Mesenteric fat pad (tissue), 1 donor: ENCODE measurements at places on chromosomes 4 and X.

- no peak for DNase-seq
Observed at GRCh38 chr4:88737307-88737941, 39.8 kb upstream of the NAP1L5 start.

DNA sequence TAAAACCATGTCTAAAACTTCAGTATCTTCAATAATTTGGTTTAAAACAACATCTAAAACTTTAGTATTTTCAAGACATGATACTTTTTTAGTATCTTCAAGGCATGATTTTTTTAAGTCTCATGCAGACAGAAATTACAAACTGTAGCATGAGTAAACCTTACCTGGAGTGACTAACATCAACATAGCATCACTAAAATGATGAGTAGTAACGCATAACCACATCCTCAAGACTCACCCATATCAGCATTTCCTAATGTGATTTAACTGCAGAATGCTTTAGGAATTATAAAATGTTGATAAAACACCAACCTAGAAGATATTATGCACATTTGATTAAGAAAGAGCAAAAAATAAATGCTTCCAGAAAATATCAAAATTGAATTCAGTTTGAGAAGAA, 19.7 kb upstream of the EDNRA start:
- no peak for DNase-seq

DNA sequence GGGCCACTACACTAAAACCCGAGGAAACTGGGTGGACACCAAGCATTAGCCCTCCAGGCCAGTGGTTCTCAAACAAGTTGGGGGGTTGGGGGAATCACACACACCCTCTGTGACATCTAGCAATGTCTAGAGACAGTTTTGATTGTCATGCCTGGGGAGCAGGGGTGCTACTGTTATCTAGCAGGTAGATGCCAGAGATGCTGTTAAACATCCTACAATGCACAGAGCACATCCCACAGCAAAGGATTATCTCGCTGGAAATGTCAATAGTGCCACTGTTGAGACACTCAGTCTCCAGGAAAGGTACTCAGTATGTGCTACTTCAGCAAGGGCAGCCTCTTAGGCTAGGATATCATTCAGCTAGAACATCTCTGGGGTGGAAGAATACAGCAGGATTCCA, 1.3 kb downstream of the SMC1A start:
- no peak for DNase-seq

- no peak for DNase-seq
Observed at GRCh38 chr4:145279122-145279960, 99.0 kb upstream of the OTUD4 start.

- no peak for DNase-seq
Observed at GRCh38 chrX:134664202-134664601, 5.9 kb upstream of the PLAC1 start.

DNA sequence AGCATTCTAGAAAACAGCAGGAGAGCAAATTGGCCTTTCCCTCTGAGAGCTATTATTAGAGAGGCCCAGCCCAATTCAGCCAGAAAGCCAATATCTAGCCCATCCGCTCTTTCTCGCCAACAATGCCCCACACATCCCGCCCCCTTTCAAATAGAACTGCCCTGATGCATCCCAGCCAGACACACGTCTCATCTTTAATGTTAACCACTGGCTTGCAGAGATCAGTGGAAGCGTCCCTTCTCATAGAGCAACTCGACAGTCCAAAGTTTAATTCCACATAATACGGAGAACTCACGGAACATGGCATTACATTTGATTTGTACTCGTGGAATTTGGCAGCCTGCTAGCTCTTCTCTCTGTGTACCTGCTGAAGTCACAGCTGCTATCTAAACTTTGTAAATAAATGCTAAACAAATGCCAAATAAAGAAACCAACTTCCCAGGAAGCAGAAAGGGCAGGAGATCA, 304.4 kb downstream of the DHX15 start:
- no peak for DNase-seq

DNA sequence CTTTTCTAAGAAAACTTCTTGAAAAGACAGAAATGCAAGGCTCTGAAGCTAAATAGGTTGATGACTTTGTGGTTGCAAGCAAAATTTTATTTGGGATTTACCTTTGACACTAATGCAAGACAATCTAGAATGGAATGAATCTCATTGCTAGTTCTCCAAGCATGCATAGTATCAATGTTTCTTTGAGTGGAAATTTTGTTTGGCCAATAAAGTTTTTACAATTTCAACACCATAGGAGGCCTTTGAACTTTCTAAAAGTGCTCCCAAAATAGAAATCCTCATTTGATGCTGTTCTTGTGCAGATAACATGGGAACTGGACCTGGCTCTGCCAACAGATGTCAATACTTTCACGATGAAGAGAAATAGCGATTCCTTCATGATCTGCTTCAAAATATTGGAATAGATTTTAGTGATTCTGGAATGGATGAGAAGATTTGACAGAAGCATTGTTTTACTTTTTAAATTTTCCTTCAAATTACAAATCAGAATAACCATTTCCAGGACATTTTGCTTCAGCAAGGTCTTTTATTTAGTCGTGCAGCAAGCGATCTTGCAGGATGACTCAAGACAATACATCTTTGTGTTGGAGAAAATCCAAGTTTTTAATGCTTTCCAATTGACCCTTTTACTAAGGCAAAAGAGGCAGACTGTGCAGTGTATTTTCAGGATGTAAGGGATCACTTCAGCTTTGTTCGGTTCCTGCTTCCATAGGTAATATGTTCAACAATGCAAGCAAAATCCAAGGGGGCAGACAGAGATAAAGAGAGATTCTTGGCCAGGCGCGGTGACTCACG, 51.7 kb upstream of the OTUD4 start:
- DNase-seq: no peak

DNA sequence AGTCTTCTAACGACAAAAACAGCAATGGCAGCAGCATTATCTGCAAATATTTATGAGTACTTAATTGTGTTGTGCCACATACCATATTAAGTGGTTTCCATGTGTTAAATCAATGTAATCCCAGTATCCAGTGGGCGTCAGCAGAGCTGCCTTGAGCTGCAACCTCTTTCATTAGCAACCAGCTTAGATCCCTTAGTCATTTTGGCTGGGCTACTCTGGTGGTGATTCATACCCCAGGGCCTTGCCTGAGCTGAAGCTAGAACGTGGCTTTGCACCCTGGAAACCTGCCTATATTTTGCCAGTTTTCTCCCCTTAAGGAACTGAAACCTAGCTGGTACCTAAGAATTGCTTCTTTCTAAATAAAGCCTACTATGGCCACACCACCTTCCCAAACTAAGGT, 474.3 kb upstream of the FTHL17 start:
- DNase-seq: no peak

DNA sequence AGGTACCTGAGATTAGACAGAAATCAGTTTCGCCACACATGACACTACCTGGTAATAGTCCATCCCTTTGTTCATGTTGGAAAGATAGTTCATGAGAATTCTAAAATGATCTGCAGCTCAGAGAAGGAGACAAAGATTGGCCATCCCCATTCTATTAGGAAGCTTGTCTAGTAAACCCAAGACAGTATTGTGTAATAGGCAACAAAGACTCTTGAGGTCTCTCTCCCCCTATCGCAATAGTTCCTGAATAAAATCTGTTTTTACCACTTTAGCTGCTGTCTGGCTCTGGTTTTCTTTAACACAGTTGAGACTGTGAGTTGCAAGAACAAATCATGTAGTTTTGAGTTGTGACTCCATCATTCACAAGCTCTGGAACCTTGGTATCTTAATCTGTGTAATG, 14.8 kb upstream of the BBS7 start:
- no peak for DNase-seq

- no peak for DNase-seq
Observed at GRCh38 chrX:15399962-15400391, 15.8 kb upstream of the VEGFD start.

- no peak for DNase-seq
Observed at GRCh38 chrX:129235903-129236302, 287.4 kb downstream of the SMARCA1 start.

DNA sequence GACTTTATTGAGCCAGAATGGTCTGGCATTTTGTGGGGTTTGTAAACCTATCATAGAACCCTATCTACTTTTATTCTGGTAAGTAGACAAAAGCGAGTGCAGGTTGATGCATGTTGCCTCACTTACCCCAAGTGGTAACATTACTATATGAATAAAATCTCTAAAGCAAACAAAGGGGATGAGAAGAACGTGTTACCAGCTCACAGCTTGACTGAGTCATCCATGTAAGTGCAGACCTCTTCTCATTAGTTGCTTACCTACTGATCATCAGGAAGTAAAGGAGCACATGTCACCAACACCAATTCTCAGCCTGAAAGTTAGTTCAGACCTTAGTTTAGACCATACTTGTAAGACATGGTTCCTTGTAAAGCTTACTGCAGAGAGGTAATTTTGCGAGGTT, 1328.3 kb downstream of the C4orf33 start:
- no peak for DNase-seq

DNA sequence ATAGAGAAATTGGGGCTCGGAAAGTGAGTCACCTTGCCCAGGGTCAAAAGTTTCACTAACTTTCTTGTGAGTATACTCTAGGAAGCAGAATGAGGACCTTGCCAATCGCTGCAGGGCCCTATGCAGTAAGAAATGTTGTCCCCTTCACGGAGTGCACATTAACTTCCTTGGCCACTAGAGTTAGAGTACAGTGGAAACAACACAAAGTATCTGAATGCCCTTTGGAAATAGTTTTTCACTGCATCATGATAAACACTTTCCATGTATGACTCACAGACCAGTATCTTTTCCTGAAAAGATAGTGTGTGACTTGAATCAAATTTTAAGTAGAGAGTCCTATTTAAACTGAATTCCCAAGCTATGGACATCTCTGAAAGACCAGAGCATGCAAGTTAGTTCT, 45.5 kb upstream of the STK26 start:
- no peak for DNase-seq

DNA sequence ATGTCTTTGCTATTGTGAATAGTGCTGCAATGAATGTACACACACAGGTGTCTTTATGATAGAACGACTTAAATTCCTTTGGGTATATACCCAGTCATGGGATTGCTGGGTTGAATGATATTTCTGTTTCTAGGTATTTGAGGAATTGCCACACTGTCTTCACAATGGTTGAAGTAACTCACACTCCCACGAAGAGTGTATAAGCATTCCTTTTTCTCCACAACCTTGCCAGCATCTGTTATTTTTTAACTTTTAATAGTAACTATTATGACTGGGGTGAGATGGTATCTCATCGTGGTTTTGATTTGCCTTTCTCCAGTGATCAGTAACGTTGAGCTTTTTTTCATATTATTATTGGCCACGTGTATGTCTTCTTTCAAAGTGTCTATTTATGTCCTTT, 17.6 kb upstream of the DCUN1D4 start:
- no peak for DNase-seq

- peak; percentile 73 for DNase-seq
Observed at GRCh38 chrX:2262668-2263055, 238.1 kb downstream of the DHRSX start.

- DNase-seq: peak; percentile 11
Observed at GRCh38 chr4:8643441-8643840, 50.9 kb downstream of the CPZ start.

DNA sequence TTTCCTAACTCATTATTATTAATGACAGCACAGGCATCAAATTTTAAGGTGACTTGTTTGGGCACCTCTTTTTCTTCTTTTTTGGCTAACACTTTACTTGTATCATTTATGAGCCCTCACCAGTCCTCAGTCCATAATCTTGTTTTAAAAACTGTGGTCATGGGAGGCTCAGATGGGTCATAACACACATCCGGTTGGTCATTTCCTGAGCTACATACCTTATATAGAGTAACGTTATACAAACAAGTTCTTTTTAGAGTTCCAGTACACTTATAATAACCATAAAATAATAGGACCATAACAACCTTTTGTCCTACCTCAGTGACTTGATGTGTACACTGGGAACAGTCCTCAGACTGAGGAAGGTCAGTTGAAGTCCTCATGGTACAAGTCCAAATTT, 21.1 kb upstream of the PLS3 start:
- DNase-seq: no peak

DNA sequence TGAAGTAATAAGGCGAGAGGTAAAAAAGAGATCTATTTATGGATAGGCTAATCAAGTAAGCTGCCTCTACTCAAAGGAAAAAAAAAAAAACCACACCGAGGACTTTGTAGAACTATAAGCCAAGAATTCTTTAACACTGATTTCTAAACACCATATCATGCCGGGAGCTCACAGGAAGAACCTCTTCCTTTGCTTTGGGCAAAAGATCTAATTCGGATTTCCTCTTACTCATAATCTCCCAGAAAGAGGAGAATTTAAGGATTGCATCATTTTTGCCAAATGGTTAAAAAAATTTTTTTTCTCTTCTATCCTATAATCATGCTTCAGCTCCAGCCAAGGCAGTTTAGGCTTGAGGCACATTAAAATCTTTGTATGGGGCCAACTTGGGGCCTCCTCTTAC, 95.5 kb downstream of the ZNF827 start:
- DNase-seq: no peak

DNA sequence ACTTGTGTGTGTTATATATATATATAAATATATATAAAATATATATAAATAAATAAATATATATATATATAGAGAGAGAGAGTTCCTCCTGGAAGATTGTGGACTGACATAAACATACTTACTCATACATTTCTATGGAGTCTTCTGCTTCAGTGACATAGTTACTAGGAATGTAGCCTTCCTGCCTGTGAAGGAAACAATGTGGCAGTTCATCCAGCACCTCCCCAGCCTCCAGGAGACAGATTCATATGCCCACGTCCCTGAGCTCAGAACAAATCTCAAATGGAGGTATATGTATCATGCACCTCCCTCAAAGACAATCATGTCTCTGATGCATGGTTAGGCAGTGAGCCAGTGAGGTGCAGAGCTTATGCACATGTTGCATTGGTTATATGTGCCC, 11.4 kb upstream of the TIMM8A start:
- no peak for DNase-seq

- DNase-seq: no peak
Observed at GRCh38 chr4:145618210-145618931, 814 bp upstream of the MMAA start.

GRCh38 chrX:46220822-46221221, 324.4 kb downstream of the ZNF674 start:
- no peak for DNase-seq

DNA sequence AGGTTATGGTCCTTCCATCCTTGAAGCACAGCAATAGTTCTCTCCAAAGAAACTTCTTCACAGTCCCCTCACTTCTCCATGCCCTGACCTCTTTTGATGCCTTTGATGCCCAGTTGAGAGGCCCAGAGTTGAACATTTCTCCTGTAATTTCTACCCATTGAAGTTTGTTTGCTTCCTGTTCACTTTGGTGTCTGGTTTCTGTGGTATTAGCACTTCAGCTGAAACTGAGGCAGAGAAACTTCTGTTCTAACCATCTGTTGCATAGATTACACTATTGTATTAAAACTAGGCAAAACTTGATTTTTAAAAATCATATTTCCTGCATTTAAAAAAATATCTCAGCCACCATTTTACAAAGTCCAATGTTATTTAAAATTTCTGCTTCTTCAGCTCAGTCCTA, 89.8 kb upstream of the ADGRG2 start:
- DNase-seq: no peak

DNA sequence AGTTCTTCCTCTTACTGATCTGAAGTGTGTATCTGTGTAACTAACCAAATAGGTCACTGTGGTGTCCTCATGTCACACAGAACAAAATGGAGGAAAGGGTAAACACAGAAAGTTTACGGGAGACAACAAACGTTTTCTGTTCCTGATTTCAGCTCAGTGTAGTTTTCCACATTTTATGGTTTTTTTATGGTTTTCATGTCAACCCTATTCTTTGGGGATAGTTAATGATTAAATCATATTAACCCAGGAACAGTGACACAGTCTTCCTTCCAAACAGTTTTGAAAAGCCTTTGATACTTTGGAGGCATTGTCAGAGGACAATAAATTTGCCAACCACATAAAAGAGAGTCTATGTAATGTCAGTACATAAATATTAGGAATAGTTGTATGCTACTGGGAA, 4.2 kb downstream of the LNX1 start:
- no peak for DNase-seq
